Stomach (tissue), 19 donors: ENCODE measurements at places on chromosomes 2 and 18. TPM values are rescaled to one million over a fixed set of nuclear protein-coding genes. Genes with fewer than 3 reads are reported as not detected.

Gene PSTPIP2
- 2.9 TPM for total RNA-seq

Gene ZC3H8
- 117 TPM for total RNA-seq

Gene FOXD4L1
- total RNA-seq, result not detected

Gene TWIST2
- total RNA-seq, result 22.8 TPM

Gene DSC3
- 1.2 TPM for total RNA-seq

Gene FTCDNL1
- total RNA-seq, result not detected

Gene KCNS3
- total RNA-seq, result 112 TPM

Gene PCARE
- total RNA-seq, result not detected

Gene PLEK
- total RNA-seq, result 3.8 TPM

Gene PAX3
- total RNA-seq, result not detected

Gene BOLL
- not detected for total RNA-seq

Gene DLX1
- total RNA-seq, result not detected

DNA sequence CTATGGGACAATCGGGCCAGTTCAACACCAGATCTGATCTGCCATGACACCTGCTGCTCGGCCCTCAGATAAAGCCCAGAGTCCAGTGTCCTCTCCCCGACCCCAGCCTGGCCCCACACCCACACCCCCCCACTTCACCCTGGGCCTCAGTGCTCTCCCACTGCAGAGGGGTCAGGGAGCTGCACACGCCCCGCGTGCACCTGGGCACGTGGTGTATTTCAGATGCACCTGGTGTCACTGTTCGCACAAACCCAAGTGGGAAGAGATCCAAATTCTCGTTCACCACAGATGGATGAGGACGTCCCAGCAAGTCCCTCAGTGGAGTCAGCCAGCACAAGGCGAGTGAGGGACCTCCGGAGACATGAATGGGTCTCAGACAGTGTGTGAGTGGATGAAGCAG lies 161.3 kb downstream of the RTP5 start:
- DNase-seq, result no peak

- no peak for DNase-seq
These were observed 73.7 kb downstream of the RFTN2 start for GRCh38 chr2:197601726-197602125.

GRCh38 chr2:239382384-239382880 lies 18.4 kb downstream of the HDAC4 start:
- no peak for DNase-seq

- no peak for DNase-seq
These were observed 2.1 kb downstream of the LIPT1 start for GRCh38 chr2:99156891-99157290.

GRCh38 chr2:240290432-240291336 lies 144.8 kb upstream of the GPC1 start:
- DNase-seq, result no peak

DNA sequence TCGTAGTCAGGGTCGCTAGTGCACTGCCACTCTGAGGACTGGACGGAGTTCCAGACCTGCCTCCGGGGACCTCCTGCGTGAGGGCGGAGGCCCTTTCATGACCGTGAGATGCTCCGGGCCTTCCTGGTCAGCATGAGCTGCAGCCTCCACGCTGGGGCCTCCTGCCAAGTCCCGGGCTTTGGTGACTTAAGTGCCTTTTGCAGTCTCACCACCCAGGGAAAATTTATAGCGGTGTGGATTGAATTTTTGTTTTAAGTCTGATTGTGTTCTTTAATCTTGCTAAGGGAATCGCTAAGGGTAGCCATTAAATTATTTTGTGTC lies 33.6 kb downstream of the CHRNA1 start:
- no peak for DNase-seq

GRCh38 chr2:66539452-66539851 lies 104.5 kb downstream of the MEIS1 start:
- DNase-seq, result no peak

DNA sequence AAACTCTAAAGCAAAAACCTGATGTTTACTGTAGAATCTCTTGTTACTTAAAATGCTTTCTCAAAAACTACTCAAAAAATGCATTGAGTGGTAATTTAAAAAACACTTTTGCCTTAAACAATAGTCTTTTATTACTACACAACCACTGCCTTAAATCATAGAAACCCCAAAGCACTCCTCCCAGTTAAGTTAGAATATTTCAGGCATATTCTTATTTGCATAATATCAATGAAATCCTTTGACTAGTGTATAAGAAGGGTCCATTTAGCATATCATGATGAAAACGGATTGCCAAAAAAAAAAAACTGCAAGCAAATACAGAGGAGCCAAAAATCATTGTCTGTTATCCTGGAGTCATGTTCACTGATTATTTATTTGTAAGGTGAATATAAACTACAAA lies 119.2 kb downstream of the PTPRM start:
- DNase-seq, result no peak

GRCh38 chr2:81767187-81767912 lies 1462.8 kb upstream of the LRRTM1 start:
- no peak for DNase-seq

- peak; percentile 86 for DNase-seq
These were observed 73.1 kb downstream of the ACKR3 start for GRCh38 chr2:236642584-236643291.

GRCh38 chr2:177393203-177393755 lies 706 bp downstream of the AGPS start:
- no peak for DNase-seq

DNA sequence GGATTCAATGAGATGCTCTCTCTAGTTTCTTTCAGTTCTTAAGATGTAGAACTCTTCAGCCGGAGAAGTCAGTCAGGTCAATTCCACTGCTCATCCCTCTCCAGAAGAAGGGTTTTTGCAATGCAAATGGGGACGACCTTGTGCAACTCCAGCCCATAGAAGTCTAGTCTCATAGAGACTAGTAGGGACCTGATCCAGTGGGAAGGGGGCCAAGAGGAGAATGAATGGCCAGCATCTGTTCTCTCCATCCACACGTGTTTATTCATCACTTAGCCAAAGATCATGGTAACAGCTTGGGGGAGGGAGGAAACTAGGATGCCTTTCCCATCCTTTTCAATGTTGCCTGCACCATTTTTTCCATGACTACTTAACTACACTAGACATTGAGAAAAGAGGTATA lies 120.2 kb downstream of the LAMA3 start:
- DNase-seq, result no peak

DNA sequence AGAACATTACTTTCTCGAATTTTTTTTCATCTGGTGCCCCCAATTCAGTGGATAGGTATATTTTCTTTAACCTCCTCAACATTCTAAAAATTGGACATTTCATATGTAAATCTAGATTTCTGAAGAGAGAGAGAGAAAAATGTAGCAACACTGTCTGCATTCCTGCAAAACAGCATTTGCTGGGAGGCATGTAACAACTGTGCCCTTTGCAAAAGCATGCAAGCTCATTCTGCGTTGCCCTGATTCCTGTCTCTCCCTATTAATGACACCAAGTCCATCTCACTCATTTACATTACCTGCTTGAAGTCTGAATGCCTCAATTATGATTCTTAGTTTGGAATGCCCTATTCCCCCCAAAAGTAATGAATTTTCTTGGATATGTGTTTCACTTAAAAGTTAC lies 79.8 kb upstream of the BARD1 start:
- no peak for DNase-seq

- DNase-seq, result no peak
These were observed 113.3 kb downstream of the GALNT1 start for GRCh38 chr18:35694808-35695207.

- no peak for DNase-seq
These were observed 70.4 kb downstream of the KCTD1 start for GRCh38 chr18:26477828-26478466.

GRCh38 chr18:8766559-8767293 lies 61.4 kb downstream of the MTCL1 start:
- DNase-seq, result no peak

GRCh38 chr2:120992791-120993555 lies 257.3 kb downstream of the GLI2 start:
- DNase-seq, result no peak
